ENCODE measurements at places on chromosomes 1 and 21.

- DNase-seq, result no peak
Observed at GRCh38 chr1:214058076-214058475, 70.3 kb downstream of the PROX1 start.

DNA sequence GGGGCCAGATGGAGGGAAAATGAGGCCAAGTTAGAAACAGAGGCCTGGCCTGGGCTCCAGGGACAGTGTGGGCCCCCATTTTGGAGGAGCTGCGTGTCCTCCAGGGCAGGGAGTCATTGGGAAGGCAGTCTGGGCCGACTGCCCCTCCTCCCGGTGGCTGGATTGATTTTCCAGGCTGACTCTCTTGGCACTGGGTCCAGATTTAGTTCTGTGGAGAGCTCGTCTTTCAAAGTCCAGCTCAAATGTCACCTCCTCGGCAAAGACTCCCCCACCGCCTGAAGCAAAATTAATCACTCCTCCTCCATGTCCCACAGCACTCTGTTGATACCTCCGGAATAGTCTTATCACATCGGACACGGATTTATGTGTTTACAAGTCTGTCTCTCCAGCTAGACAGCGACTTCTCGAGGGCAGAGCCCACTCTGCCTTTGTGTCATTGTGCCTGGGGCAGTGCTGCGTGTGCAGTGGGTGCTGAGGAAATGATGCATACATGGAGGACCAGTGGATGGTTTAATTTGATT is 175.1 kb downstream of the CAMTA1 start:
- no peak for DNase-seq

- no peak for DNase-seq
Observed at GRCh38 chr1:195637539-195637938, 970.7 kb downstream of the KCNT2 start.

- no peak for DNase-seq
Observed at GRCh38 chr1:116948046-116948445, 38.3 kb downstream of the PTGFRN start.

DNA sequence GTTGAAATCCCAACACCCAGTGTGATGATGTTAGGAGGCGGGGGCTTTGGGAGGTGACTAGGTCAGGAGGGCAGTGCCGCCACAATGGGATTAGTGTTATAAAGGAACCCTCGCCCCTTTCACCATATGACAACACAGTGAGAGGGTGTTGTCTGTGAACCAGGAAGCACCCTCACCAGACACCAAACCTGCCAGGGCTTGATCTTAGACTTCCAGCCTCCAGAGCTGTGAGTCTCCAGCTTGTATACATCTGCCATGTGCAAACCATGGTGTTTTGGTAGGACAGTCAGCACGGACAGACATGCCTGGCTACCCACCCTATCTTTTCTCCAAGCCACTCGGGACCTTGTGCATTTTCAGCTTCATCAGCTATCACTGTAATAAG is 4.0 kb downstream of the TRIM11 start:
- no peak for DNase-seq

GRCh38 chr21:29130270-29130969 is at the start of gene MAP3K7CL:
TSS of gene MAP3K7CL (plus strand) at chr21:29130644. CDS start at chr21:29133345, 2,701 bp downstream.
- peak; percentile 98 for DNase-seq

DNA sequence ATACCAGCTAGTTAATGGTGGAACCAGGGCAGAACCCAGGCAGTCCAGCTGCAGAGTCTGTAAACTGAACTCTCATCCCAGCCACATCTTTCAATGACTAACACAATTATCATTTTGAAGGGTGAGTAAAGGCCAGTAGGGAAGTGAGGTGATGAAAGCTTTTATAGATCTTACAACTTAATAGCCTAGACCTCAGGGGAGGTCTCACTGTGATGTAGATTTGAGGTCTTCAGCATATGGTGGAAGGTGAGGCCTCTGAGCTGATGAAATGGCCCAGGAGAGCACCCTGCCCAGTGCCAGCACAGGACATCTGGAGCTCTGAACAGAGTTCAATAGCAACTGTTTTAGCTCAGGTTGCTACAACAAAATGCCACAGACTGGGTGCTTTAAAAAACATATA is 44.8 kb upstream of the POU2F1 start:
- DNase-seq, result no peak

DNA sequence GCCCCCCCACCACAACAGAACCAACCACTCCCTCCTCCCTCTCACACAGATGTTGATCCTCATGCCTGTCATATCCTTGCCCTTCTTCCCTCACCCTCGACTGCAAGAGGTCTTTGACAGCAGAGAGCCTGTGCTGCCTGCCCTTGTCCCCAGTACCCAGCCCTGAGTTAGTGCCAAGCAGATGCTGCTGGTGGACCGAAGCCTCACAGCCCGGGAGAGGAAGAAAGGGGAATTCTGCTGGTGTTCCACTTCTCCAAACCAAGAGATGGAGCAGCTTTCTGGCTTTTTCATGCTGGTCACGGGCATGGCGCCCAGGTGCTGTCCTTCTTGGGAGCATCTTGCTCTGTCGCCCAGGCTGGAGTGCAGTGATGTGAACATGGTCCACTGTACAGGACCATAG is 69.1 kb downstream of the SLC66A1 start:
- DNase-seq, result no peak

DNA sequence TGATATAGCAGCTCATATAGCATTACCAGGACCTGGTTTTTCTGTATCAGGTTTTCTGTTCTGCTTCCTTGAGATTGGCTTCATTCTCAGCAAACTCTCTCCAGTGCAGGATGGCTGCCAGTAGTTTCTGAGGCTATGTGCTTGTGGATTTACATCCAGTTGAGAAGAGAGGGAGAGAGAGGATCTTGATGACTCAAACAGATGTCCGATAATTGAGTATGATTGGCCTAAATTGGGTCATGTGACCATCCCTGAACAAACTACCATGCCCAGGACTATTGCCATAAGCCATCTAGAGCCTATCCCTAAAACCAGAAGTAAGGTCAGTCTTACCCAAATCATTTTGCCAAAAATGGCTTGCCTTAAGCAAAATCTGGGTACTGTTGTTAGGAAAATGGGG is 18.1 kb upstream of the PSMA5 start:
- no peak for DNase-seq
